ENCODE measurements at places on chromosomes 2 and 18. TPM values are rescaled to one million over a fixed set of nuclear protein-coding genes. Genes with fewer than 3 reads are reported as not detected.

ACTR1B gene
- total RNA-seq, result 114 TPM

GRCh38 chr2:60502144-60502543, 51.3 kb downstream of the BCL11A start:
- peaks cover 15% of the 10 kb centered on the region for H3K27me3 ChIP-seq
- H3K4me1 ChIP-seq, result no peaks in the 10 kb centered on the region
- no peak for DNase-seq

GRCh38 chr2:236769981-236770671, 200.5 kb downstream of the ACKR3 start:
- DNase-seq, result no peak
- peaks cover 4% of the 10 kb centered on the region for H3K27me3 ChIP-seq
- no peak overlapping the region for H3K27ac ChIP-seq
- no peaks in the 10 kb centered on the region for H3K4me1 ChIP-seq
- no peaks in the 10 kb centered on the region for H3K36me3 ChIP-seq

DNA sequence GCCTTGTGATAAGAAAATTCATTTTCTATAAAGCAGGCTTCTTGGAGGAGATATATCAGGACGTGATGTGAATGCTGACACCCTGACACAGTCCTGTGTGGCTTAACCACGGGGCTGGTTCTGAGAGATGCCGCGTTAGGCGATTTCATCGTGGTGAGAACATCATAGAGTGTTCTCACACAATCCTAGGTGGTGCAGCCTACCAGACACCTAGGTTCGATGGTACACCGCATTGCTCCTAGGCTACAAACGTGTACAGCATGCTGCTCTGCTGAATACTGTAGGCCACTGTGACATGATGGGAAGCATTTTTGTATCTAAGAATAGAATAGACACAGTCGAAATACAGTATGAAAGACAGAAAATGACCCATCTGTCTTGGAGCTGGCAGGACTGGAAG, 82.5 kb downstream of the TNFRSF11A start:
- no peak overlapping the region for H3K4me3 ChIP-seq
- H3K36me3 ChIP-seq, result peaks cover 4% of the 10 kb centered on the region
- DNase-seq, result no peak

LRRTM1 gene
- total RNA-seq, result not detected

GRCh38 chr2:152047824-152048471, 50.9 kb downstream of the CACNB4 start:
- no peaks in the 10 kb centered on the region for H3K27me3 ChIP-seq
- no peak overlapping the region for H3K27ac ChIP-seq
- no peaks in the 10 kb centered on the region for H3K4me1 ChIP-seq
- H3K36me3 ChIP-seq, result no peaks in the 10 kb centered on the region

DNA sequence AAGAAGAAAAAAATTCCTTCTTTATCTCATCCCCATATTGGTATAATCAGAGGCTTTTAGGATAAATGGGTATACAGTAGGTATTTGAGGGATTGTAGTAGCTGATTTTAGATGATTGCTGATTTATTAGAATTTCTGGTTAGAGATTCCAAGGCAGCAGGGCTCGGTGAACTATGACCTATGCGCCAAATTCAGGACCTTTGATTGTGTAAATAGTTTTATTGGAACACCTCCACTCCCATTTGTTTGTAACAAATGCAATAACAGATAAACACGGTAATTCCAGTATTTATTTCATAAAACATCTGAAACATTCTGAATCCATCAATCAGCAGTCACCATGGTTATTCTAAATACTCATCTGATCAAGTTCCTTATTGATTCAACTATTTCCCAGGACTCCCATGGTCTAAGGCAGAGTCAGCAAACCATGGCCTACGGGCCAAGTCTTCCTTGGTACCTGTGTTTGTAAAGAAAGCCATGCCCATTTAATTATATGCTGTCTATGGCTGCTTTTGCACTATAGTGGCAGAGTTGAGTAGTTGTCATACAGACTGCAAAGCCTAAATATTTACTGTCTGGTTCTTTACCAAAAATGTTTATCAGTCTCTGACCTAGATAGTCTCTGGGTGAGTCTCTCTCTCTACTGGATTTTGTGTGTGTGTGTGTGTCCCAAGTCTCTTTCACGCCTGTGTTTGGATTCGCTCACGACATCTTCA, 4.3 kb downstream of the MGAT5 start:
- peaks cover 20% of the 10 kb centered on the region for H3K36me3 ChIP-seq
- H3K27ac ChIP-seq, result peak overlapping the region; percentile 10
- H3K4me3 ChIP-seq, result no peak overlapping the region
- H3K4me1 ChIP-seq, result peaks cover 82% of the 10 kb centered on the region
- no peaks in the 10 kb centered on the region for H3K27me3 ChIP-seq

DNA sequence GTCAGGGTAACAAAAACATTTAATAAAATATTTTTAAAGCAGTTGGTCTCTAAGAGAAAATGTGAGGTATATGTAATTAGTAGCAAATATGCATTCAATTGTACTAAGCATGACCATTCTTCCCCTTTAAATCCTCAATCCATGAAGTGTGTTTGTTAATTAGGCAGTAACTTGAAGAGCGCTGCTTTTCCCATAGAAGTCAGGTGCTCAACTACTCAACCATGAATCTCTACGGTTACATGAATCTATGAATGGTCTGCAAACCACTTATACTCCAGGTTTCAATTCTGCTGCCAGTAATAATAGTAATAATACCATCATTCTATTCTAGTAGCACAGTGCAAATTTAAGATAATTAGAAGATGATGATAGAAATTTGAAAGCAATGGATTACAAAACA, 55.8 kb downstream of the SLC8A1 start:
- H3K4me1 ChIP-seq, result no peaks in the 10 kb centered on the region
- H3K27me3 ChIP-seq, result no peaks in the 10 kb centered on the region

DNA sequence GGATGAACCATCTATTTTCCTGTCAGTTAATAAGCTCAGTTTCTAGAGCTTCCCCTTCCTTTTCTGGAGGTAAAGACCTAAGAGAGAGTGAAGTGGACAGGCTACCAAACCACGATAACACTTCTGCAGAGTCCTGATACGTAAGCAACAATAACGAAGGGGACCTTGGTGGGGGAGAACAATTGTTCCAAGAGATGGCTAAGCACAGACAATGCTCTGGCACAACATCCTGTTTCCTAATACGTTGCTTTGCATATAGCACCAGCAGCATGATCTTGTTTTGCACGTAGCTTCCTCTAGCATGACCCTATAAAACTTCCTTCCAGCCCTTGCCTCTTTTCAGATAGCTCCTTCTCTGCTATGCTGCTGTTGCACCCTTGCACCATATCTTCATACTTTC, 247.3 kb downstream of the RAD51AP2 start:
- H3K4me1 ChIP-seq, result no peaks in the 10 kb centered on the region
- H3K36me3 ChIP-seq, result no peaks in the 10 kb centered on the region
- no peaks in the 10 kb centered on the region for H3K27me3 ChIP-seq
- H3K27ac ChIP-seq, result no peak overlapping the region
- DNase-seq, result no peak

HOXD13 gene
- not detected for total RNA-seq

GRCh38 chr2:84989422-84989821, 18.5 kb downstream of the KCMF1 start:
- H3K4me1 ChIP-seq, result peaks cover 37% of the 10 kb centered on the region
- no peak for DNase-seq
- peaks cover 4% of the 10 kb centered on the region for H3K36me3 ChIP-seq
- no peak overlapping the region for H3K4me3 ChIP-seq
- H3K27me3 ChIP-seq, result no peaks in the 10 kb centered on the region

DNA sequence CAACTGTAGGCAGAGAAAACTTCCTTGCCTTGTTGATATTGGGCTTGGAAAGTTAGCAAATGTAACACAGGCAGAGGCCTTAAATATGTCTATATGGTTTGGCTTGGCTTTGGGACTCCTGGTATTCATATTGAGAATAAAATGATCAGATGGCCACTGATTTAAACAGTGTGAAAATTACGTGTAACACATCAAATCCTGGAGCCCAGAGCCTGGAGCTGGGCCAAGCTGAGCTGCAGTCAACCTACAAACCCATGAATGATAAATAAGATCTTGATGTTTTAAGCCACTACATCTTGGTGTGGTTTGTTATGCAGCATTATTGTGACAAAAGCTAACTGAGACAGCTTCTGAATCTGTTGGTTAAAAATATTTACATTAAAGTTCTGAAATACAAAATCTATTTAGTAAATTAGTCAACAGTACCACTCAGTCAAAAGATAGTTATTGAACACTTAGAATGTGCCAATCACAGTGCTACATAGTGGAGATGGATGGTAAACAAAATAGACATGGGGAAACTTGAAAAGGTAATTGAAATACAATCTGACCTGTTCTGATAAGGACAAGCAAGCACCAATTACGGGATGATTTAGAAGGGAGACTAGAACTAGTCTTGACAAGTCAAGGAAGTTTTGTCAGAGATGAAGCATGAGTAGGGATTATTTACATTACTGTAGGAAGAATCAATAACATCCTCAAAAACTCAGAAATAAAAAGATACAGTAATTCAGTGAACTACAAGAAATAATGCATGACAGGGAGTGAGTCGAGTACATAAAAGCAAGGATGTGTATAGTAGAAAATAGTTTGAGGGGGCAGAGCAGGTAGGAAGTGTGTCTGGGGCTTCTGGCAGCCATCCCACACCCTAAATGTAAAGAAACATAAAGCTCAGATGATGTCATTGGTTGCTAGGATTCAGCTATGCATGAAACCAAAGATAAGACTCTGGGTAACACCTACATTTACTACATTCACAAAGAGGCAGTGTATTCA, 157.7 kb downstream of the HNMT start:
- H3K27ac ChIP-seq, result no peak overlapping the region
- H3K36me3 ChIP-seq, result no peaks in the 10 kb centered on the region
- no peaks in the 10 kb centered on the region for H3K4me1 ChIP-seq

DNA sequence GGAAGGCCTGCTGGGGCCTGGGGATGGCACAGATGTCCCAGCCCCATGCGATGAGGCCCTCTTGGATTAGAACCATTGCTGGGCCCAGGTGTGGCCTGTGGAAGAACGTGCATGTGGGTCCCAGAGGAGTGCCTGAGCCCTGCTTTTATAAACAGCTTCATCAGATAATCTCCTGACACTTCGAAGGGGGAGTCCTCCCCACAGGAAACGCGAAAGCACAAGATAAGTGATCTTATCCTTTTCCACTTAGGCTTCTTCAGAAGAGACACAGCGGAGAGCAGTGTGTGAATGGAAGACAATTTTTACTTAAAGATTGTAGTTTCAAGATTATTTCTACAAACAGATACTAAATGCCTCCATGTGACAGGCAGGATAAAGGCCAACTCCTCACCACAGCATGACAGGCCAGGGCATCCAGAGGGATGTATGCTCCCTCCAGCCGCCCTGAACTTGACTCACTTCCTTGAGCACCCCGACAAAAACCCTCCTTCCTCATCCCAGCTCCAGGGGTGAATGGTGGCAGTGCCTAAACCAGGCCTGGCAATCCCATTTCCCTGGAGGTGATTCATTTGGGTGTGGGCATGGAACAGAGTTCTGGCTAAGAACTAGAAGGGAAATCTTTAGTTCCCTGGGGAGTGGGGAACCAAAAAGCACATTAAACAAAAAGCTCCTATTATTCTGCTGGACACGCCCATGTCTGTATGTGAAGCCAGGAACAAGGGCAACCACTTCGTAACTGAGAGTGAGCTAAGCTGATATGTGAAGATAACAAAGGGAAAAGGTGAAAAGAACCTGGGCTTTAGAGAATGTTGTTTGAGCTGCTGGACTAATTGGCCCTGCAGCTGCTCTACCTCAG, 56.2 kb upstream of the TMEM163 start:
- H3K4me1 ChIP-seq, result peaks cover 8% of the 10 kb centered on the region
- no peak for DNase-seq
- no peaks in the 10 kb centered on the region for H3K36me3 ChIP-seq
- no peak overlapping the region for H3K4me3 ChIP-seq
- no peak overlapping the region for H3K27ac ChIP-seq
- H3K27me3 ChIP-seq, result no peaks in the 10 kb centered on the region

PRKAG3 gene
- total RNA-seq, result not detected

- H3K4me1 ChIP-seq, result no peaks in the 10 kb centered on the region
- H3K27me3 ChIP-seq, result no peaks in the 10 kb centered on the region
- no peaks in the 10 kb centered on the region for H3K36me3 ChIP-seq
- no peak for DNase-seq
- H3K4me3 ChIP-seq, result no peak overlapping the region
These were observed 292.2 kb upstream of the MC4R start for GRCh38 chr18:60664736-60665135.

DNA sequence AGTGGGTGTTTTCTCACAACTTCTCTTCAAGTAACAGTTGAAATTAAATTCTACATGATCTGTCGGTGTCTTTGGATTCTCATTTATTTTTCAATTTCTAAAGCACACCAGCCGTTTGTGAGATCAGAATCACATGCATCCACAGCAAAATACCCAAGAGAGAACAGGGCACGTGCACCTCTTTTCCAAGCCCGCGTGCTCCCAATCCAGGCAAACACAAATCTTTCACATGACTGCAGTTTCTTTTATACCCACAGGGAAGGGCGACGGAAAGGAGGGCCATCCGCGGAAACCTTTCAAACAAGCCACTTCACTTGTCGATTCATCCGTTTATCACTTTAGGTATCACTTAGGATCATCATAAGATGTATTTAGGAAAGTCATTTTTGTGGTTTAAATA, 13.0 kb upstream of the DAPL1 start:
- H3K27ac ChIP-seq, result no peak overlapping the region
- no peaks in the 10 kb centered on the region for H3K36me3 ChIP-seq
- DNase-seq, result no peak
- no peak overlapping the region for H3K4me3 ChIP-seq

DNA sequence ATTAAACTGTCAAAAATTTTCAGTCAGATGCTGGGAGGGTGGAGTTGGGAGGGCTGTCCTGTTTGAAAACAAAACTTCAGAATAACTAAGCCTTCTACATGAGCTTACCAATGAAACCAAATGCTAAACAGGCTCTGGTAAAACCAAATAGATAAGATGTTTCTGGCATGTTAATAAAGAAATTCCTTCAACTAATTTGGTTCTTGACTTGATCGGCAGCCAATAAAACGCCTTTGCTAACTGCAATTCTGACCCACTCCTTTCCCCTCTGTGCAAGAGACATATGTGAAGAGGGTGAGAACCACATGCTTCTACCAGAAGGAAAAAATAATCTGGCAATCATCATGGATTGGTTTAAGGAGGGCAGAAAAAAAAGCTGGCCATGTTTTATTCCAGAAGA, 20.9 kb downstream of the MAP4K3 start:
- DNase-seq, result no peak
- peaks cover 48% of the 10 kb centered on the region for H3K4me1 ChIP-seq
- no peaks in the 10 kb centered on the region for H3K27me3 ChIP-seq
- H3K27ac ChIP-seq, result no peak overlapping the region
- no peak overlapping the region for H3K4me3 ChIP-seq

- H3K27me3 ChIP-seq, result peaks cover 11% of the 10 kb centered on the region
- no peak for DNase-seq
- H3K4me1 ChIP-seq, result no peaks in the 10 kb centered on the region
- H3K27ac ChIP-seq, result no peak overlapping the region
These were observed 92.4 kb upstream of the RASGRP3 start for GRCh38 chr2:33383855-33384598.

- H3K36me3 ChIP-seq, result no peaks in the 10 kb centered on the region
- H3K4me1 ChIP-seq, result no peaks in the 10 kb centered on the region
- H3K27ac ChIP-seq, result no peak overlapping the region
These were observed 46.8 kb upstream of the ACMSD start for GRCh38 chr2:134791616-134792015.
